ENCODE measurements at places on chromosomes 7 and 10. TPM values are rescaled to one million over a fixed set of nuclear protein-coding genes. Genes with fewer than 3 reads are reported as not detected.

Gene ABCC2
- 0.43 TPM for total RNA-seq

Gene TWIST1
- total RNA-seq, result 0.87 TPM

Gene CPEB3
- 1.6 TPM for total RNA-seq

Gene EPO
- not detected for total RNA-seq

Gene INSYN2A
- not detected for total RNA-seq

Measured in dermis lymphatic vessel endothelial cell (primary cell).